ENCODE measurements at places on chromosomes 4 and X. TPM values are rescaled to one million over a fixed set of nuclear protein-coding genes. Genes with fewer than 3 reads are reported as not detected.

Gene GALNTL6
- not detected for total RNA-seq

Gene PTPN13
- total RNA-seq, result 12.3 TPM

Gene PNMA6F
- not detected for total RNA-seq

Gene ARX
- not detected for total RNA-seq

Gene CENPI
- 69.2 TPM for total RNA-seq

Gene ARMCX4
- total RNA-seq, result 0.25 TPM

Gene FGA
- not detected for total RNA-seq

Gene RIPPLY1
- not detected for total RNA-seq

Gene SORCS2
- not detected for total RNA-seq

Gene CHIC1
- total RNA-seq, result 13.9 TPM

Gene OTC
- total RNA-seq, result not detected

Gene BANK1
- total RNA-seq, result 0.91 TPM

Gene SMIM10L2A
- total RNA-seq, result 0.07 TPM

Gene TCEAL2
- 6.8 TPM for total RNA-seq

Gene FAM9C
- total RNA-seq, result not detected

Gene HCCS
- 48.6 TPM for total RNA-seq

Gene PWWP3B
- not detected for total RNA-seq

Gene PDE6B
- total RNA-seq, result not detected

Gene RS1
- total RNA-seq, result not detected

Gene NLGN3
- 0.15 TPM for total RNA-seq

Gene RBMXL3
- total RNA-seq, result not detected

Gene CSN1S1
- not detected for total RNA-seq

Gene DNAAF6
- not detected for total RNA-seq
